Osteocyte (in vitro differentiated cells): ENCODE measurements at places on chromosomes 4 and X.

DNA sequence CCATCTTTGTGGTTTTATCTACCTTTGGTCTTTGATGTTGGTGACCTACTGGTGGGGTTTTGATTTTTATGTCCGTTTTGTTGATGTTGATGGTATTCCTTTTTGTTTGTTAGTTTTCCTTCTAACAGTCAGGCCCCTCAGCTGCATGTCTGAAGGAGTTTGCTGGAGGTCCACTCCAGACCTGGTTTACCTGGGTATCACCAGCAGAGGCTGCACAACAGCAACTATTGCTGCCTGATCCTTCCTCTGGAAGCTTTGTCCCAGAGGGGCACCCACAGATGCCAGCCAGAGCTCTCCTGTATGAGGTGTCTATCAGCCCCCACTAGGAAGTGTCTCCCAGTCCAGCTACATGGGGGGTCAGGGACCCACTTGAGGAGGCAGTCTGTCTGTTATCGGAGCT is 199.3 kb upstream of the WDFY3 start:
- H3K36me3 ChIP-seq: no peaks in the 10 kb centered on the region
- H3K27me3 ChIP-seq: peaks cover 5% of the 10 kb centered on the region

DNA sequence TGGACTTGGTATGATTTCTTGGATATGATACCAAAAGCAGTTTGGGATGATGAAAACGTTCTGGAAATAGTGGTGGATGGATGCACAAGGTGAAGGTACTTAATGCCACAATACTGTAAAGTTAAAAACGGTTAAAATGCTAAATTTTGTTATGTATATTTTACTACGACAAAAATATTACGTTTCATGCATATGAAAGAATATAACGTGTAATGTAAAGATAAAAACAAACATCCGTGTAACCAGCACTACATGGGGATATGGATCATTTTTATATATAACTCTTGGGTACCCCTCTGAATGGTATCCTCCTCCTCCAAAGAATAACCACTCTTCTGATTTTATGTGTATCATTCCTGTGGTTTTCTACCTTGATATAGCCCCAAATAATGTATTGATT is 862 bp upstream of the CENPU start:
- H3K4me1 ChIP-seq: peaks cover 34% of the 10 kb centered on the region
- peak overlapping the region; percentile 85 for H3K27ac ChIP-seq
- H3K4me3 ChIP-seq: peak overlapping the region; percentile 95

DNA sequence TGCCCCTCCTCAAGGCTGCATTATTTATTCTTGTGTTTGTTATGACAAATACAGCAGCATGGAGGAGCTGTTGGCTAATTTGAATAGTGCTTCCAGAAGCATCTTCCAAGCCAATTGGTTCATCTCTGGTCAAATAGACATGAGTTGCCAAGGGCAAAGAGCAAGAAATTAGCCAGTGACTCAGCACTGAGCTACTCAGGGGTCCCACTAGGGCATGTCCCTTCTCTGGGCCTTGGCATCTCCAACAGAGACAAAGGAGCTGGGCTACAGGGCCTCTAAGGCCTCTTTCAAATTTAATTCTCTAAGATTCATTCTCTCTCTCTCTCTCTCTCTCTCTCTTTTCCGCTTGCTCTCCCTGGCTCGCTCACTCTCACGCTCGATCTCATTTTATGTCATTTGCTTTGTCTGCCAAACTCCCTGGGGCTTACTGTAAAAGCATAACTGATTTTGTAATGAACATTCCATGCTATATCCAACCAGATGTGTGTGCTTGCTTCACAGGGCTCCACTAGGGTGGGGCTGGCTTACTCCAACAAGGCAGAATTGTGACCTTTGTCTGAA is 86.7 kb upstream of the MAGEA4 start:
- no peaks in the 10 kb centered on the region for H3K27me3 ChIP-seq
- H3K27ac ChIP-seq: no peak overlapping the region
- no peaks in the 10 kb centered on the region for H3K36me3 ChIP-seq
- no peak overlapping the region for H3K4me3 ChIP-seq
- DNase-seq: no peak
- H3K4me1 ChIP-seq: no peaks in the 10 kb centered on the region

DNA sequence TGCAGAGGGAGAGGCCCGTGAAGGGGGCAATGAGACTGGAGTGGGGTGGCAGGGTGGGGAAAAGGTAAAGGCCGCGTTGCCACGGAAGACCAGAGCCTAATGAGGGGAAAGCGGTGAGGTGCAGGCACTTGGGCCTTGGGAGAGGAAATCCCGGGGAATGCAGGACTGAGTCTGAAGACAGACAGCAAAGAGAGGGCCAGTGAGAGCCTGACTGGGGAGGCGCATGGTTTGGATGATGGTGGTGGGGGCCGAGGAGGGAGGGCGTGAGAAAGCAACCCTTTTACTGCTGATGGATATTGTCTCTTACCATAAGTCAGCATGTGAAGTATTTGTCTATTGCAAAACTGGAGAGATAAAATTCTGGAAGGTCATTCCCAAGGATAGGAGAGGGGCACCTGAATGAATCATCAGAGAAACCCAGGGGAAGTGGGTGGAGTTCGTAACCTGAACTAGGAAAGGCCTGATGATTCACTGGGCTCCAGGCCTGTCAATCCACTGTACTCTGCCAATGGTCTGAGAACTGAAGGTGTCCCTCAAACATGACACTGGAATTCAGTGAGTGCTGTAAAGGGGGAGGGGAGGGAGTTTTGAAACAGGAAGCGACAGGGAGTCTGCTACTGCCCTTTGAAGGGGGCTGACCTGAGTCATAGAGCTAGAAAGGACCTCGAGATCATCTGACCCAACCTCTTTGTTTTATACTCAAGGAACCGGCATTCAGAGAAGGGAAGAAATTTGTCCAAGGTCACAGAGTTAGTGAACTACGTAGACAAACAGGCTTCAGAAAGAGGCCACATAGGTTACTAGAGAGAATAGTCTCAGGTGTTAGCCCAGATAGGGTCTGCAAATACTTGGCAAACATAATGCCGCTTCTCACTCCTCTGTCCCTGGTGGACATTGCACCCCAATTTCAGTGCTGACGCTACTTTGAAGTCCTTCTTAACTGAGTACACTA is 52.2 kb downstream of the NALF2 start:
- no peaks in the 10 kb centered on the region for H3K4me1 ChIP-seq
- H3K36me3 ChIP-seq: no peaks in the 10 kb centered on the region
